Sciatic nerve (tissue), 2 donors: ENCODE measurements at places on chromosomes 4 and X. TPM values are rescaled to one million over a fixed set of nuclear protein-coding genes. Genes with fewer than 3 reads are reported as not detected.

GRCh38 chrX:14690553-14690952 lies 161.2 kb downstream of the GLRA2 start:
- DNase-seq = no peak

GRCh38 chr4:72243641-72244040 lies 211.8 kb downstream of the NPFFR2 start:
- no peak for DNase-seq

The ZAR1 gene
- not detected for total RNA-seq

DNA sequence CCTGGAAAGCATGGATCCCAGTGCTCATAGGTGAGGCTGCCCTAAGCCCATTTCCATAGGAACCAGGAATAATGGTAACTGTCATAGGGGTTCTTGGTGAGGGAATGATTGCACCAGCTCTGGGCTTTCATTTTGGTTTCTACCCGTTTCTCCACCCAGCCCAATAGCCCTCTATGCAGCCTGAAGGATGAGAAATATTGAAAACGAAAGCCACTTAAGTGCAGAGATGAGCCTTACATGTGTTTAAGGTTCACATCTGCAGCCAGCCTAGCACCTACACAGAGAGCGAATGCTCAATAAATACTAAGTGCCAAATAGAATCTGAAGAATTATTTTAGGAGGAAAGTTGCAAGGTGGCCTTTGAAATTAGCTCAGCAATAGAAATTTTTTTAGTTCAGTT lies 60.4 kb downstream of the MCF2 start:
- DNase-seq = no peak

The RNF150 gene
- 13.2 TPM for total RNA-seq

The SPARCL1 gene
- 441 TPM for total RNA-seq

DNA sequence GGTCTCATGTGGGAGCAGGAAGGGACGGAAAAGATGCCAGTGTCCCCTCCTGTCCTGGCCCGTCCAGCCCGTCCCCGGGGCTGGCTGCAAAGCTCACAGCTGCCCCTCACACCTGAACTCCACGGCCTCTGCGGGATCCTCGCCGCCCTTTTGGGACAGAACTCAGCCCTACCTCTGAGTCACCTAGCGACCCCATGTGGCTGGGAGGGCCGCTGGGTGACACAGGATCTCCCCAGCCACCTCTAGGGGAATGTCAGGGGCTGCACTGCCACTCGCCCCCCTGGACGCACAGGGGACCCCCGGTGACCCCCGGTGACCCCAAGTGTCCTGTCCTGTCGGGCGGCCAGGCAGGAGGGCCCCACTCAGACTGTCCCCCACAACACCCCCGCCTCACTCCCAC lies 748 bp downstream of the FAM9B start:
- DNase-seq = no peak

The NLGN3 gene
- 20.6 TPM for total RNA-seq

- DNase-seq = no peak
These were observed 195.6 kb downstream of the GPC3 start for GRCh38 chrX:133789829-133790228.

GRCh38 chr4:1245481-1246051 lies 3.4 kb downstream of the CTBP1 start:
- peak; percentile 48 for DNase-seq

GRCh38 chr4:142150483-142150882 lies 514.1 kb downstream of the IL15 start:
- DNase-seq = no peak

The CENPVL1 gene
- not detected for total RNA-seq

GRCh38 chr4:183326853-183327252 lies 4.6 kb upstream of the CLDN24 start:
- no peak for DNase-seq

- peak; percentile 87 for DNase-seq
These were observed 104.1 kb downstream of the PHOX2B start for GRCh38 chr4:41644288-41644914.
